ENCODE measurements at places on chromosomes 4 and X.

DNA sequence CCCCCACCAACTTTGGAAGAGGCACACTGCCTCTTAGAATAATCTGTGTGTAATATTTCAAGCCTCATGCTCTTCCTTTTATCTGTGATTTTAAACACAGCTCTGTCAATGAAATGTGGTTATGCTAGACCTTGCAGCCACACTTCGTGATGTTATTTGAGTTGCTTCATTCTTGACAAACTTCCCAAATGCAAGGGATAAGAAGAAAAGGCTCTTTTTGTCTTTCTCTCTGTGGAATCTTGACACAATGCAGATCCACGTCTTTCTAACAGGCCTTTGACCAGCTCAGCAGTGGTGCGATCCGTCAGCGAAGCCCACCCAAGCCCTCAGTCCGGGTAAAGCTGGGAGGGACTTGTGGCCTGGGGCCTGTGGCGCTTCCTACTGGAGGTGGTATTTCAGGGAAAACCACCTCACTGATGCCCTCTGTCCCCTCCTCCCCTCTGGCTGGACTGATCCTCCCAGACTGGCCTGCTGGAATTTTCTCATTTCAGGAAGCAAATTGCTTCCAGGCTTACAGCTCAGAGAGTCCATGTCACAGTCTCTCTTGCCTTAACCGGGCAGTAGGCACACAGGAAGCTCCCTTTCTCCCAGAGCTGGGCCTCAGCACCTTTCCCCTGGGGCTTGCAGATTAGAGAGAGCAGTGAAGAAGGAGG lies 19.5 kb upstream of the CCKAR start:
- no peak for DNase-seq

DNA sequence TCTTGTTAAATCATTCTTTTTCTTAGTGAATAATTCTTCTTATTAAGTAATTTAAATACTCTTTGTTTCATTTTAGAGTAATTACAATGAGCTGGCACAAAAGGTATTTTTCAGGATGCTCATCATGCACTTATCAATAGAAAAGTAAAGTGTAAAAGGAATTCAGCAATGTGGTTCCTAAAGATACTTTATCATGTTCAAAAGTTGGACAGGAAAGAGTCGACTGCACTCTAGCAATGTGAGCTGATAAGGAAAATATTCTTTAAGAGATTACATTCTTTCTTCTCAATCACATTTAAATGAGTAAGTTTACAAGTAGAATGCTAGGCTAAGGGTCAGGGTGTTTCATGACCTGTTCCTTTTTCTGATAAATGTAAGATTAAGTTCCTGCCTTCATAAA lies 609.5 kb upstream of the FAM241A start:
- DNase-seq, result no peak

DNA sequence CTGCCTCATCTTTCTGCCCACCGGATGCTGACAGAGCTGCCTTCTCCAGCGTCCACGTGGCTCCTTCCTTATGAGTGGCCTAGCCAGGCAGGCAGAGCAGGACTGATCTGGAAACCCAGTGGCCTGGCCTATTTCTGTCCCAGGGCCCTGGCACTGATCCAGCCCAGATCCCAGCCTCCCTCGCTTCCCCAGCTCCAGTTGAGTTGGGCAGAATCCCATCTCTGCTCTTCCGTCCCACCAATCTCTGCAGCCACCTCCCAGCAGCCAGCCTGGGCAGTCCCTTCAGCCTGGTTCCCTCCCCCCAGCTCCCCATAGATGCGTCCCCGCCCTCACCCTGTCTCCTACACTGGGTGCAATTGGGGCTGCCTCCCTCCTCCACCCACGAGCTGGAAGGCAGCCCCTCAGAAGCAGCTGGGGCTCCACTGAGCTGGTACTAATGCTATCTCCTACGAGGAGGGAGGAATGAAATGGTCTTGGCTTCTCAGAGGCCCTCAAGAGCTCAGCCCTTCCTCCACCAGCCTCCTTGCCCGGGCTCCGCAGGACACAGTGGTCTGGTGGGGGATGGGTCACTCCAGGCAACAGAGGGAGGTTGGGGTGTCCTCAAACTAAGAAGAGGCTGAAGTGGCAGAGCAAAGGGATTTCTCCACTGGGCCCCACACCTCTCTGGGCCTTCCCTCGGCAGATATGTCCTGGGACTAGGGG lies 94.2 kb downstream of the PJA1 start:
- DNase-seq, result no peak

- no peak for DNase-seq
Measured at GRCh38 chr4:182093431-182093831, 149.8 kb upstream of the TENM3 start.

Data from amniotic stem cell (primary cell).